ENCODE measurements at places on chromosomes 6 and 20. TPM values are rescaled to one million over a fixed set of nuclear protein-coding genes. Genes with fewer than 3 reads are reported as not detected.

DNA sequence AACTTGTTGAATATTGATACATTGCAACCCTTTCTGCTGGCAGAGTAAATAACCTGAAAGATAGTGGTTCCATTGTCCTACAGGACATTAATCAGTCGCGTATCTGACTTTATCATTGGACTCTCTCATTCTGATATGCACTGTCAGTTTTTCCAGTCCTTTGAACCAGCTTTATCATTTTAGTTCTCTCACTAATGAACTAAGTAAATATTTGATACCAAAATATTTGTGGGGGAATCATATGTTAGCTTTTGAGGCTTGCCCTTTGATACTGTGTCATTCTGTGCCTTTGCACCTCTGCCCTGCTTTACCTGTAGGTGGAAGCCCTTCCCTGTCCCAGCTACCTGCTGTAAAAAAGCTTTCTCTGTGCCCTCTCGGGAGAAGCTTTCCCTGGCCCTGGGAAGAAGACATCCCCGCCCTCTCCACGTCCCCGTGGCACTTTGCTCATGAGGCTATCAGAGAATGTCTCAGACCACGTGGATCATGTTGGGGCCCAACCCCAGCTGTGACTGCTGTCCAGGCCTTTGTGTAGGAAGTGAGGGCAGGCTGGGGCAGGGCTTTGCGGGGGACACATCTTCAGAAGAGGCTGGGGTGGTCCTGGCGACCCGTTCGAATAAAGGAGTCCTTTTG lies 117.8 kb upstream of the NXT1 start:
- no peak for DNase-seq

GRCh38 chr6:53723331-53723730 lies 57.8 kb upstream of the KLHL31 start:
- DNase-seq: no peak

DNA sequence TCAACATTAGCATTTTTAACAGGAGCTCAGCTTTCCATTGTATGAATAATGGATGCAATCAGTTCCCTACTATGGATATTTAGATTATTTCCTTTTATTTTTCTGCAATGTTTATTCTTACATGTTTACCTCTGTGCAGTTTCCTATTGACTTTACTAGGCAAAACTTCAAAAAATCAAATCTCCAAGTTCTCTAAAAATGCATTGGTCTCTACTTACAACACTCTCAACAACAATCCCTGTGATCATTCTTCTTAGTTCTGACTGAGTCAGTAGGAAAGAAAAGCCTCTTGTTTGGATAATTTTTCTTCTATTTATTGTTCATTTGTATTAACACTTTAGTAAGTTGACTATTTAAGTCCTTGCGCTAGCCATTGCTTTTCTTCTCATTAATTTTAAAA lies 126.1 kb downstream of the KIF13A start:
- DNase-seq: no peak

TMEM200A gene
- total RNA-seq: 0.35 TPM

DNA sequence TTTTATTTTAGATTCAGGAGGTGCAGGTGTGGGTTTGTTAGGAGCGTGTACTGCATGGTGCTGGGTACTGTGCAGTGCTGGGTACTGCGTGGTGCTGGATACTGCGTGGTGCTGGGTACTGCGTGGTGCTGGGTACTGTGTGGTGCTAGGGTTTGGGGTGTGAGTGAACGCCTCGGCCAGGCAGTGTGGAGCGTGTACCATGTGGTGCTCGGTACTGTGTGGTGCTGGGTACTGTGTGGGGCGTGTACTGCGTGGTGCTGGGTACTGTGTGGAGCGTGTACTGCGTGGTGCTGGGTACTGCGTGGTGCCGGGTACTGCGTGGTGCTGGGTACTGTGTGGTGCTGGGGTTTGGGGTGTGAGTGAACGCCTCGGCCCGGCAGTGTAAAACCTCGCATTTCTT lies 62.9 kb downstream of the WDR27 start:
- DNase-seq: no peak

DNA sequence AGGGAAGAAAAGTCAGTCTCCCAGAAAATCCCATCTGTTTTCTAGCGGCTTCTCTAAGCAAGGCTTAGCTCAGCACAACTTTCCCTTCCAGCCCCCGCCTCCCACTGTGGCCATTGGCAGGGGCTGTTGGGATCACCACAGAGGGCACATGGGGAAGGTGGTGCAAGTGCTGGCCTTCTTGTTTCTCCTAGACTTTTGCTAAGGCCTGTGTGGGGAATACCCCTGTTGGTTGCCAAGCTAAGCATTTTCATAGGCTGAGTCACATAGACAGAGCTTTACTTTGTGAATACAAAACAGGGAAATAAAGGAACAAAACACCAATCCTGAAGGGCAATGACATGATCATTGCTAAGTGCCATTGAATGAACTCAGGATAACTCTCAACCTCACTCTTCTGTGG lies 32.4 kb upstream of the TIAM2 start:
- no peak for DNase-seq

Data from activated naive CD4-positive, alpha-beta T cell treated with anti-CD3 and anti-CD28 coated beads, Interleukin-2, amount 50 U/mL, for 72 hours (primary cell).